Naive thymus-derived CD4-positive, alpha-beta T cell (primary cell): ENCODE measurements at places on chromosomes 16 and 17. TPM values are rescaled to one million over a fixed set of nuclear protein-coding genes. Genes with fewer than 3 reads are reported as not detected.

ZNF646 gene
- 23.9 TPM for total RNA-seq

C16orf96 gene
- 0.13 and 0.17 TPM in 2 replicates for total RNA-seq

MYH13 gene
- total RNA-seq: not detected in 2 replicates

ZPBP2 gene
- total RNA-seq: not detected

ADGRG1 gene
- 96.0 TPM for total RNA-seq

CES5A gene
- total RNA-seq: not detected

AGRP gene
- not detected in 2 replicates for total RNA-seq
